ENCODE measurements at places on chromosomes 7 and 10. TPM values are rescaled to one million over a fixed set of nuclear protein-coding genes. Genes with fewer than 3 reads are reported as not detected.

STAG3 gene
- total RNA-seq: 22.0 TPM

CDHR3 gene
- total RNA-seq: 0.34 TPM

MAGI2 gene
- 0.64 TPM for total RNA-seq

ITGA8 gene
- total RNA-seq: not detected

GIMAP1 gene
- total RNA-seq: 0.30 TPM

TACC2 gene
- not detected for total RNA-seq

AKR1E2 gene
- not detected for total RNA-seq

OPALIN gene
- total RNA-seq: not detected

GPR15LG gene
- total RNA-seq: not detected

IQUB gene
- 0.27 TPM for total RNA-seq

IGFBP1 gene
- total RNA-seq: not detected

MYPN gene
- not detected for total RNA-seq

DGKI gene
- not detected for total RNA-seq

ANKRD1 gene
- total RNA-seq: not detected

TAC1 gene
- total RNA-seq: not detected

FGFBP3 gene
- total RNA-seq: 3.4 TPM

AGK gene
- 26.1 TPM for total RNA-seq

TMEM229A gene
- not detected for total RNA-seq

PLXDC2 gene
- 0.07 TPM for total RNA-seq

PON1 gene
- not detected for total RNA-seq

LEP gene
- total RNA-seq: not detected

GSTO2 gene
- total RNA-seq: 0.89 TPM

NODAL gene
- not detected for total RNA-seq

FGF8 gene
- not detected for total RNA-seq

EFCAB10 gene
- total RNA-seq: not detected

TFPI2 gene
- total RNA-seq: 0.96 TPM

ANLN gene
- 0.56 TPM for total RNA-seq

MYOZ1 gene
- not detected for total RNA-seq

AEBP1 gene
- 41.0 TPM for total RNA-seq

ZNF365 gene
- 0.17 TPM for total RNA-seq

RAB11FIP2 gene
- total RNA-seq: 33.6 TPM

RTKN2 gene
- 0.53 TPM for total RNA-seq

ACSM6 gene
- not detected for total RNA-seq

ARHGEF5 gene
- 7.9 TPM for total RNA-seq

MMRN2 gene
- not detected for total RNA-seq

RBP3 gene
- total RNA-seq: not detected

LYZL2 gene
- not detected for total RNA-seq

SMKR1 gene
- total RNA-seq: 3.8 TPM

HHEX gene
- total RNA-seq: 155 TPM

TSPAN13 gene
- 26.3 TPM for total RNA-seq

SLC26A5 gene
- total RNA-seq: not detected

ZNF273 gene
- 12.7 TPM for total RNA-seq

TAS2R4 gene
- total RNA-seq: 5.4 TPM

UCN3 gene
- not detected for total RNA-seq
